Naive thymus-derived CD4-positive, alpha-beta T cell (primary cell): ENCODE measurements at places on chromosomes 16 and 17.

GRCh38 chr17:17025621-17026020, 16.6 kb upstream of the MPRIP start:
- no peak for DNase-seq

DNA sequence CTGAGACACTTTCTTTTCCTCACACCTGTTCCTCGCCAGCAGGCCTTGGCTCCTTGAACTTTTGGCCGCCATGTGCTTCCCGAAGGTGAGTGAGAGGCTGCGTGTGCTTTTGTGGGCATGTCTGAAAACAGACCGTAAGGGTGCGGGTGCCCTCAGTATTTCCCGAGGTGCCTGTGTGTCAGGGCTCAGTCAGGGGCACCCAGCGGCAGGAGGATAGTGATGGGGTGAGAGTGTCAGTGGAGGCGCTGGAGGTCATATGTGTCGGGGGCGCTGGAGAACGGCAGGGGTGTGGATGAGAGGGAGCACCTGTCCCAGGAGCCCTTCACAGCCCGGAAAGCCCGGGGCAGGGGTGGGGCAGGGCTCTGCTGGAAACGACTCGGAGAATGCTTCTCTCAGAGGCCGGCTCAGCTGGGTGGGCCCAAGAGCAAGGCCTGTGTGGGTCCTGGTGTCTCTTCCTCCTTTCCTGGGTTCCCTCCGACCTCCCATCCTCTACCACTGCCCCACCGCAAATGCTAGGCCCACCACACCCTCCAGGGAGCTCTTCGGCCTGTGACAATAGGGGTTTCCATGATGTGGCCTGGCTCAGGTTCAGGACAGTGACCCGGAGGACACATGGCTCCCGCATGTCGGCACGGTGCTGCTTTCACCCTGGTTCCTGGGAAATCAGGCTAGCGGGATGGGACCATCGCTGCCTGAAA, 451 bp downstream of the IL32 start:
- no peak for DNase-seq

DNA sequence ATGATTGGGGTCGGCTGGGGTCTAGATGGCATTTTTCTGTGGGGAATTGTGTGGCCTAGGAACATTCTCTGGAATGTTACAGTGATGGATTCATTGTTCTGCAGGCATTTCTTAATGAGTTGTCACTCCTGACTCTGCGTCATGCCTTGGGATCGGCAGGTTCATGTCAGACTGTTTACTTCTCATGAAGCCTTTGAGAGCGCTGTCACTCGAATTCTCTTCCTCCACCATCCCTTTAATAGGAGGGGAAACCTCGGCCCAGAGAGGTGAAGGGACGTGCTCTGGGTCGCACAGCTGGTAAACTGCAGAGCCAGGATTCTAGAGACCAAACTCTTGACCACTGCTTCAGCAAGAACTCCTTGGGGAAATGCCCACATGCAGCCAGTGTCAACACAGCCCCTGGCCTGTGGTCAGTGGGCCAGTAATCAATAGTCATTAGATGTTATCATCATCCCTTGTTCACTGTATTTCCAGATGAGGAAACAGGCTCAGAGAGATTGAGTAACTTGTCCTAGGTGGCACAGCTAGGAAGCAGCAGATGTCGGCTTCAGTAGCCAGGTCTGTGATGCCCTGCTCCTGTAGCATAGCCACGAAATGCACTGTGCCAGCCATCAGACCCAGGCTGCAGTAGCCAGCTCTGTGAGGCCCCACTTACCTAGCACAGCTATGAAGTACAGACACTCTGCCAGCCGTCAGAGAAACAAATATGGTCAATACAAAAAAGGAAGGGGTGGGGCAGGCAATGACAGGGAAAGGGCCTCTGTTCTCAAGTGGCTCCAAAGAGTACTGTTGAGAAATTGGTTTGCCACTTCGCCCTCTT, 259.0 kb downstream of the CPPED1 start:
- no peak for DNase-seq

- DNase-seq = no peak
Observed at GRCh38 chr16:63813862-63814261, 1308.0 kb downstream of the CDH11 start.

DNA sequence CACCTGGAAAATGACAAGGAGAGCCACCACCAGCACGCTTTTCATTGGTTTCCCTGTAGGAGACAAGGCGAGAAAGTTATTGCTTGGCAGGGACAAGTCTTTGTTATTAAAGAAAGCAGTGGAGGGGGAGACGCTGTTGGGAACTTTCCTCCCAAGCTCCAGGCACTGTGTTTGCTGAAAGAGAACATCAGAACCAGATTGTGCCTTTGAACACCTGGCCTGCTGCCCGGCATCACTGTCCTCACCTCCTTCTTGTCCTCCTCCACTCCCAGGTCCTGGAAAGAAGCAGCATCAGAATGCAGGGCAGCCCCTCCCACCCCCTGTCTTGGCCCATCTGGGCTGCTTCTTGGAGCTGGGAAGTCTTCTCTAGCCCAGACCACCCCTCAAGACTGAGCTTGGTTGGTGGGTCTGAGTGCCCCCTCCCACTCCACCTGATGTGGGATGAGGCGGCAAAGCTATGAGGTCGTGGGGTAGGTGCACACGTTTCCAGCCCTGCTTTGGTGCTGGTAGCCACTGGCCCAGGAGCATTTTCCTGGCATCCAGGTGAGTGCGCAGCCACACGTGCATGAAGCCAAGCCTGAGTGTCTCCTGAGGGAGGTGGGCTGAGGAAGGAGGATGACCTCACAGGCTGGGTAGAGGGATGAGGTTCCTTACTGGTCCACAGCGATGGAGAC, 6.2 kb downstream of the CCR7 start:
- DNase-seq = no peak

DNA sequence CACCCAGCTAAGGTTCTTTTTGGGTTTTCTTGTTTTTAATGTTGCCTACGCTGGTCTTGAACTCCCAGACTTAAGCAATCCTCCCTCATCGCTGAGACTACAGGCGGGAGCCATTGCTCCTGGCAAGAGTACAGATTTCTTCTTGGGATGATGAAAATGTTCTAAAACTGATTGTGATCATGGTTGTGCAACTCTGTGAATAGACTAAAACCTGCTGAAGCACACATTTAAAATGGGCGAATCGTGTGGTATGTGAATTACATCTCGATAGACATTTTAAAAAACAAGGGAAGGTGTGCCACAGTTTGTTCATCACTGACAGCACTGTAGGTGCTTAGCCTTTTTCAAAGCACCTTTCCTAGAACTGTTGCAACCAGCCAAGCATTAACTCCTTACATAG, 48.8 kb upstream of the CDH3 start:
- no peak for DNase-seq

DNA sequence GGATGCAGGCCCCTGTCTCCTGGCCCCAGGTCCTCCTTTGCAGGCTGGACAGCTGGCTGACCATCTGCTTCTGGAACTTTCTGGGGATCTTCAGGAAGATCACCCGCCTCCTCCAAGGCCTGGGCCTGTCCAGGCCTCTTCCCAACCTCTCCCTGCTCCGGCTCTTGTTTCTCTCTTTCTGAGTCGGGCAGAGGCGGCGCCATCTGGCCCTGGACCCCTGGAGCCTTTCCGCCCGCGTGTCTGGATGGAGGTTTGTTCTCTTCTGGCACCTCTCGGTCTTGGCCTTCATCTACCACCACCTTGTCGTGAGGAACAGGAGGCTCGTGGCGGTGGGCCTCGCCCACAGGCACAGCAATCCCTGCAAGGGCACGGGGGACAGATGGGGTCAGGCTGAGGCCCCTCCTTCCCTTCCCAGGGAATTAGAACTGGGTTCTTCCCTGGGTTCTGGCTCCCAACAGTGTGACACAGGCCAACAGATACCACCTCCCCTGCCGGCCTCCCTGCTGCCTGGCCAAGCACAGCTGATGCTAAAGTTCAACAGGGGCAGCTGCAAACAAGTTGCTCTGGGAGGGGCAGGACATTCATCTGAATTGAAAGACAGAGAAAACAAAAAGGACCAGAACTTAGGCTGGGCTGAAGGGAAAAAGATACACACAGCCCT, 13.3 kb downstream of the NDUFAF8 start:
- DNase-seq = no peak

GRCh38 chr17:63399316-63399715, 46.8 kb downstream of the CYB561 start:
- DNase-seq = no peak

GRCh38 chr17:82888583-82889495, 49.0 kb upstream of the ZNF750 start:
- no peak for DNase-seq

DNA sequence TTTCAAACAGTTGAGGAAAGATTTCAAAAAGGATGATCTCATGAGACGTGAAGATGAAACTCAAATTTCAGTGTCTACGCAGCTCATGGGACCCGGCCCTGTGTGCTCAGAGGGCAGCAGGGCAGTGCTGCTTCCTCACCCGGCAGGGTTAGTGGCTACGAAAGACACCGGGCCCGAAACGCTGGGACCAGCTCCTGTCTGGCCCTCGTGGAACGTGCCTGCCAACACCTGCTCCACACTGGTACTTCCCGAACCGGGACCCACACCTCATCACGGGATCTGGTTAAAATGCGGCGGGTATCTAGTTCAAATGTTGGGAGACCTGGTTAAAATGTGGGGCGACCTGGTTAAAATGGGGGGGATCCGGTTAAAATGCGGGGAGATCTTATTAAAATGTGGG, 18.7 kb downstream of the DNASE1 start:
- DNase-seq = no peak

DNA sequence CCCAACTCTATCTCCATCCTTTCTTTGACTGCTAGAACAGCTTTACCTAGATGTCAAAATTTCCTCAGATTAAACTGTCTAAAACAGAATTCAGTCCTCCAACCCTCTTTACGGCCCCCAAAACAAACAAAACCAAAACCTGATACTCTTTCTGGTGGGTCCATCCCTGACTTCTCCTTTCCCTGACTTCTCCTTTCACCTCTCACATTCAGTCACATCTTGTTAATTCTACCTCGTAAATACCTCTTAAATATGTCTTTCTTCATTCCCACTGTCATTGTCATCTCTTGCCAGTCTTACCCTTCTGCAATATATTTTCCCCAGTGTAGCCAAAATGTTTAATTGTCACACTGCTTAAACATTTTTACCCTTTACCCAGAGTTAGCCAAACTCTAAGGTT, 4.6 kb downstream of the PPM1E start:
- DNase-seq = no peak

DNA sequence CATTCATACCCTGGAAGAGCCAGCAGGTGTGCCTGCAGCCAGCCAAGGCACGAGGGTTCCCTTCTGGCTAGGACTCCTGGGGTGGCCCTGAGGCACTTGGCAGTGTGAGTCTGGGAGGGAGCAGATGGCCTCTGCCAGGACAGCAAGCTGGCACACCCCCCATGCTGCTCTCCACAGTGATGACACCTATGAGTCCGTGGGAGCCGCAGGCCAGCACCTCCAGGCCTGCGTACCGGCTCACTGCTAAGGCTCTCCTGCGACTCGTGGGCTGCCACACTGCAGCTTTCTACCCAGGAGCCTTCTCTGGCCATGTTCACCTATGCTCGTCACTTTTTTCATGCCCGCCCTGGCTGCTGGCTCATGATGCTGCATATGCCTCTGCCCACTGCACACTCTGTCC, 68.1 kb downstream of the NDEL1 start:
- DNase-seq = no peak

- DNase-seq = no peak
Observed at GRCh38 chr16:71230122-71230845, at the start of gene HYDIN. TSS of gene HYDIN (minus strand) at chr16:71230722. CDS start at chr16:71186895, 43,827 bp downstream.

DNA sequence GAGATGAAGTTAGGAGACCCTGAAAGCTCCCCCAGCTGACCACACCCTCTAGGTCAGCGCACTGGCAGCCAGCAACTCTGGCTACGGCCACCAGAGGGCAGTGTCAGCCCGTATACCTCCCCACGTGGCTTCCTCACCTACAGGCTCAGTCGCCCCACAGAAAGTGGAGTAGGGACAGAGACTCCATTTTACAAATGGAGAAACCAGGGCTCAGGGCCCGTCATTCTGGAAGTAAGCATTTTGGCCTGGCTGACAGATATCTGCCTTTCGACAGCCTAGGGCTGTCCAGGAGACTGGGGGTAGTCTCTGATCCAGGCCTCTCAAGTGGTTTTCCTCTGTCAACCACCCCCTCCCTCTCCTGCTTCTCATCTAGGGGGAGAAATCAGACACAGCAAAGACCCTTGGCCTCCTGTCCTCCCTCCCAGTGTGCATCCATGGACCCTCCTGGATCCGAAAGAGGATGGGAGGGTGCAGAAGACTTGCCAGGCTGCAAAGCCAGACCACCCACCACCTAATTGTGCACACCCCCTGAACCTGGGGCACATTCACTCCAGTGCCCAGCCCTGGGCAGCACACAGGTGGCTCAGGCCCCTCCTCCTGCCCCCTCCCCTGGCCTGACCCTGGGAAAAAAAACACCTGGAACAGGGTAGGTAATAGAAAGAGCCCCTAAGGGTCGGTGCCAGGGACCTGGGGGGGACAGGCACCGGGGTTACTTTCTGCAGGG, 3.8 kb upstream of the HAP1 start:
- DNase-seq = peak; percentile 64

- no peak for DNase-seq
Observed at GRCh38 chr17:48393283-48393682, 36.7 kb downstream of the SKAP1 start.

- DNase-seq = no peak
Observed at GRCh38 chr17:74632617-74633016, 9.1 kb upstream of the CD300E start.

DNA sequence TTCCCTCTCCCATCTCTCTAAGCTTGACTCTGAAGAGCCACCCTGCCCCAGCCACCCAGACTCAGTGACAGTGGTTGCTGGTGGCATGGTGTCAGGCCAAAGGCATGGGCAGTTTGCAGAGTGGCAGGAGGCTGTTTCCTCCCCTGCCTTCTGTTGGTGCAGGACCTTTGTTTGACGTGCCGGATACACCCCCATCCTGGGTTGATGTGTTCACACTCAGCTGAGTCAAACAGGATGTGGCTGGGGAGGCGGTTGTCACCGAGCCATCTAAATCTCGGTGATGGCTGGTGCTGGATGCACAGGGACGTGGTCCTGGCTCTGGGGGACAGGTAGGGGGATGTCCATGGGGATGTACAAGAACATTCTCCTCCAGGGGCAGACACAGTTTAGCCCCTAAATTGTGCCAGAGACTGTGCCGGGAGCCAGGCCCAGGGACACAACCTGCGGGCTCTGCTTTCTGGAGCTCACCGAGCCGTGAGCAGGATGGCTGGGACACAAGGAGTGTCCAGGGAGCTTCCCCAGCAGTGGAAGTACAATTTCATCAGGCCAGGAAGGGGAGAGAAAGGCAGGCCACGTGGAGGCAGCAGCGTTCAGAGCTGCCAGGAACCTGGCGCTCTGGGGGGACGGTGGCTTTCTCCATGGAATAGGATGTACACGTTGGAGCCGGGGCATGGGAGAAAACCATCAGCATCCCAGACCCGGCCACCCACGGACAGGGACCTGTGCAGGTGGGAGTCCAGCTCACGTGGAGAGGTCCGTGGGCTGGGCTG, 264.2 kb downstream of the SEC14L1 start:
- DNase-seq = peak; percentile 85
